ENCODE measurements at places on chromosomes 6 and 20.

DNA sequence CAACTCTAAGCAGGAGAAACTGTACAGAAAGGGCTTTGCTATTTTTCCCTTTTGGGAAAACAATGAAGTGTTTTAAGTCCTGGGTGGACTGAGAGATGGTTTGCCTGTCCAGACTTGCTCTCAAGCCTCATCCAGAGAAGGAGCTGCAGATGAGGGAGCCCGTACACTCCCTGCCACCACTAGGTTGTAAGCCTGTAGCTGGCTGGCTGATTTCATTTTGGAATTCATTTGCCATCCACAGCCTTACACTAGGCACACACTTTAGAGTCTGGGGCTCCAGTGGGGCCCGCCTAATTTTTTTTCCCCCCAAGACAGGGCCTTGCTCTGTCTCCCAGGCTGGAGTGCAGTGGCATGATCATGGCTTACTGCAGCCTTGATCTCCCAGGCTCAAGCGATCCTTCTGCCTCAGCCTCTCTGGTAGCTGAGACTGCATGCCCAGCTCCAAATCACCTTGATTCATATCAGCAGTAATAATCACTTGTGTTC lies 28.4 kb downstream of the POFUT1 start:
- H3K27me3 ChIP-seq: no peaks in the 10 kb centered on the region
- peaks cover 42% of the 10 kb centered on the region for H3K4me1 ChIP-seq
- peaks cover 59% of the 10 kb centered on the region for H3K36me3 ChIP-seq
- H3K4me3 ChIP-seq: no peak overlapping the region
- no peak for DNase-seq

DNA sequence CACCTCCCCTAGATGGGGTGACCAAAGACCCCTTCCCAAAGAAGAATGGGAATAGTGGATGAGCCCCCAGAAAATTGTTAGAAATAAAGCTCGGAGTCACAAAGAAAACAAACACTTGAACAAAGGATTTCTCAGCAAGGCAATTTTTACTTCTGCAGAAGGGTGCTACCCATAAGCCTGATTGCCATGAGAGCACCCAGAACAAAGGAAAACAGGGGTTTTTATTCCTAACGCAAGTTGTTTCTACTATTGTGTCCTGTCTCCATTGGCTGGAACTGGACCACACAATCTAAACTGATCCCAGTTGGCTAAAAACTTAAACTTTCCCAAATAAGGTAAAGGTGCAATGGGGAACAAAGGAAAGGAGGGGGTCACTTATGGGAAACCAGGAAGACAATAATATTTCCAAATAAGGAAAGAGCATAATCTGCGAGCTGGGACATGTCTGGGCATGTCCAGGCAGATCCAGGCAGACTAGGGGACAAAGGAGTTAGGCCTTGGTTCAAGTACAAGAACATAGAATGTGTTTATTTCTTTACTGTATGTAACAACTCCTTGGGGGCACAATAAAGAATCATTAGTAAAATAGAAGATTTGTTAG lies 20.0 kb downstream of the HLA-B start:
- no peak for DNase-seq
- peaks cover 15% of the 10 kb centered on the region for H3K4me1 ChIP-seq
- H3K27ac ChIP-seq: no peak overlapping the region
- H3K36me3 ChIP-seq: peaks cover 33% of the 10 kb centered on the region
- no peaks in the 10 kb centered on the region for H3K27me3 ChIP-seq

DNA sequence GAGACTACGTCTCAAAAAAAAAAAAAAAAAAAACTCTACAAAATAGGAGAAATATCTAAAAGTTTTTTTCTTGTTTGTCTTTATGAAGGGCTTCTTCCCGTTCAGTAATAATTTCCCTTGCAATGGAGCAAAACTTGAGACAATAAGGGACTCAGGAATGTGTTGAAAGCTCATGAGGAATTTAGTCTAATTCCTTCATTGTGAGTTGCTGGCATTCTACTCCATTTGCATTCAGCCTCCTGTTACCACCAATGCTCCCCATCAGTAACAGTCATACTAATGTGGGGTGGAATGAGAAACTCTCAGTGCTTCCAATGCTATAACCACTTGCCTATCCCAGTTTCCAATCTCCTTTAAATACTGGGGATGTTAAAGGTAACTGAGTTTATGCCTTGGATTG lies 576.7 kb upstream of the AGPAT4 start:
- no peak for DNase-seq
- no peaks in the 10 kb centered on the region for H3K36me3 ChIP-seq
- no peak overlapping the region for H3K4me3 ChIP-seq
- no peaks in the 10 kb centered on the region for H3K27me3 ChIP-seq
- no peaks in the 10 kb centered on the region for H3K4me1 ChIP-seq
- no peak overlapping the region for H3K27ac ChIP-seq

DNA sequence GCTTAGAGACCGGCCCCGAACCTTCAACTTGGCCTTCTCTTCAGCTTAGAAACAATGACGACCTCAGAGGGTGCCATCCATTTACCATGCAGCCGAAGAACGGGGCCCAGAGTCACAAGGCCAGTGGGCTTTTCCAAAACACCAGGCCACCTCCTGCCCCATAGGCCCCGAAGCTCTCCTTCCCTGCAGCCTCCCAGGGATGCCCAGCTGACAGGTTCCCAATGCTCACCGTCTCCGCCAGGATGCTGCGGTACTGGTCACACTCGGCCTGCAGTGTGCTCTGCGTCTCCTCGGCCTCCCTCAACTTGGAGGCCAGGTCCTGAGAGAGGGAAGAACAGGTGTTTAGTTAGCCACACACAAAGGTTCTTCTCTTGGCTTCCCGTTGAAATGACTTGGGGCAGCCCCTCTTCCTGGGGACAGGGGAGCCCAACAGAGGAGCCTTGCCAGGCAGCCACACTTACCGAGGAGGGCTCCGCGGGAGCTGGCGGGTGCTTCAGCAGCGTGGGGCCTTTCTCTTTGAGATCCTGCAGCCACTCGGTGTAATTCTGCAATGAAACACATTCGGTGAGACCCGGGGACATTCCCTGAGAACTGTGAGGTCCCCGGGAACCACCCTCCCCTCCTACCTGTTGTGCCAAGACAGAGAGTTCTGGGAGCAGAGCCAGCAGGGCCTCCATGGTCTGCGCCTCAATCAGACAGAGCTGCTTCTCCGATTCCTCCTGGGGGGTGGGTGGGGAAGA lies 51.5 kb downstream of the DSTN start:
- H3K36me3 ChIP-seq: peaks cover 35% of the 10 kb centered on the region
- H3K4me1 ChIP-seq: no peaks in the 10 kb centered on the region
- H3K27me3 ChIP-seq: no peaks in the 10 kb centered on the region
- no peak overlapping the region for H3K4me3 ChIP-seq
- H3K27ac ChIP-seq: no peak overlapping the region

- peak overlapping the region; percentile 46 for H3K4me3 ChIP-seq
- H3K4me1 ChIP-seq: peaks cover 77% of the 10 kb centered on the region
- H3K27me3 ChIP-seq: no peaks in the 10 kb centered on the region
- peaks cover 37% of the 10 kb centered on the region for H3K36me3 ChIP-seq
- no peak for DNase-seq
- peak overlapping the region; percentile 86 for H3K27ac ChIP-seq
Measured at GRCh38 chr6:106185615-106186014, 99.5 kb downstream of the PRDM1 start.

- H3K4me3 ChIP-seq: peak overlapping the region; percentile 30
- H3K27me3 ChIP-seq: no peaks in the 10 kb centered on the region
- H3K27ac ChIP-seq: peak overlapping the region; percentile 35
- peaks cover 10% of the 10 kb centered on the region for H3K4me1 ChIP-seq
- peaks cover 33% of the 10 kb centered on the region for H3K36me3 ChIP-seq
Measured at GRCh38 chr20:62159839-62160238, 16.3 kb downstream of the SS18L1 start.

GRCh38 chr6:160349814-160350350 lies 1.7 kb downstream of the SLC22A3 start:
- no peak for DNase-seq
- H3K4me3 ChIP-seq: no peak overlapping the region
- H3K36me3 ChIP-seq: no peaks in the 10 kb centered on the region
- peaks cover 60% of the 10 kb centered on the region for H3K27me3 ChIP-seq

DNA sequence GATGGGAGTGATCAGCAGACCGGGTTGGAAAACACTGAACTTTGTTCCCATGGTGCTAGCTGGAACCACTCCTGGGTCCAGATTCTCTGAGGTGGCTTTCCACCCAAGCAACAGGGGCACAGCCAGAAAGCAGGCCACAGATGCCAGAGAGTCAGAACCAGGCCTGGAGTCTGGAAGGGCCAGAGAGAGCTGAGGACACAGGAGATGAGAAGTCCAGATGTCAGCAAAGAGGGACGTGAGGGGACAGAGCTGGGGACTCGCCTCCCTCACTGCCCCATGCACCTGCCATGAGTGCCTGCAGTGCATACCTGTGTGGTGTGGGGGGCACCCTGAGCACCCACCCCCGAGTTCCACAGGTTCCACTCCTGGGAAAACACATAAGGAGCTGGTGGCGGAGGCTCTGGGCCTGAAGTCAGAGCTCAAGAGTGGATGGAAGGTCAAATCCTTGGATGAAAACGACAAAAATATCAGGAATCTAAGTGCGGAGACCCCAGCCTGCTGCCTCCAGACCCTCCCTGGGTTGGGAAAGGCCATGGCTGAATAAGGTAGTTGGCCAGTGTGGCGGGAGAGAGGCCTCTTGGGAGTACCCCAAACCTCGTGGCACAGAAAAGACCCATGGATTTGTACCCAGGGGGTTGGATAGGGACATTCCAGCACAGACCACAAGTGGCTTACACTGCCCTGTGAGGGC lies 224.2 kb downstream of the SYNDIG1 start:
- peaks cover 5% of the 10 kb centered on the region for H3K27me3 ChIP-seq
- no peak overlapping the region for H3K4me3 ChIP-seq
- no peak overlapping the region for H3K27ac ChIP-seq
- no peaks in the 10 kb centered on the region for H3K4me1 ChIP-seq

DNA sequence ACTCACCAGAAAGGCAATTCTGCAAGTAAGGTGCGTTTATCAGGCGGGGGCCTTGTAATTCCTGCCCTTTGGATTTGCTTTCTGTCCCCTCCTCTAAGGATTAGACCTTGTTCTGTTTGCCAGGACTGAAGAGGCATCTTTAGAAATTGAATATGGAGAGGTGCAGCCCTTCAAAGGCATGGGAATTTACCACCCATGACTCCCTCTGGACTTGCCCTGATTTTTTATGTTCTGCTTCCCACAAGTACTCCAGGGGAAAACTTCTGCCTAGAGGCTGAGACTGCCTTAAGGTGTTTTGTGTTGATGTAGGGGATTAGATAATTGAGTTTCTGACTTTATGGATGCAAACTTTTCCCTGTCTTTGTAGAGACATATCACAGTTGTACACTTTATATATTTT lies 30.2 kb downstream of the SYTL3 start:
- DNase-seq: no peak
- H3K27ac ChIP-seq: no peak overlapping the region
- H3K27me3 ChIP-seq: no peaks in the 10 kb centered on the region
- peaks cover 21% of the 10 kb centered on the region for H3K4me1 ChIP-seq
- no peak overlapping the region for H3K4me3 ChIP-seq

DNA sequence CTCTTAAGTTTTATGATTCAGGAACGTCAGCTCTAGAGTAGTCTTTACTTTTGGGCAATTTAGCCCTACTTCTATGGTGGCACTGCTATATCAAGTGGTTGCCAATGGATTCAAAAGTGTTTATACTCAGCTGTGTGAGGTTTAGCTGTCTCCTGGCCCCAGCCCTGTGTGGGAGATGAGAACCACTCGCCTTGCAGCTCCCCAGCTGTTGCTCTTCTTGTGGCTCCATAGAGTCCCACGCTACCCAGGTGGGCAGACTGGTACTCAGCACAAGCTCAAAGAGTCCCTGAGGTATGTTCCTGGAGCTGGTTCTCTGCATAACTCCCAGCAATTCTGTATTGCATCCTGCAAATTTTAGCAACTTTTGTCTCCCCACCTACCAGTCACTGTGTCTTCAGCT lies 59.6 kb downstream of the C6orf118 start:
- no peak overlapping the region for H3K4me3 ChIP-seq
- H3K27ac ChIP-seq: no peak overlapping the region
- no peaks in the 10 kb centered on the region for H3K4me1 ChIP-seq
- H3K36me3 ChIP-seq: no peaks in the 10 kb centered on the region

DNA sequence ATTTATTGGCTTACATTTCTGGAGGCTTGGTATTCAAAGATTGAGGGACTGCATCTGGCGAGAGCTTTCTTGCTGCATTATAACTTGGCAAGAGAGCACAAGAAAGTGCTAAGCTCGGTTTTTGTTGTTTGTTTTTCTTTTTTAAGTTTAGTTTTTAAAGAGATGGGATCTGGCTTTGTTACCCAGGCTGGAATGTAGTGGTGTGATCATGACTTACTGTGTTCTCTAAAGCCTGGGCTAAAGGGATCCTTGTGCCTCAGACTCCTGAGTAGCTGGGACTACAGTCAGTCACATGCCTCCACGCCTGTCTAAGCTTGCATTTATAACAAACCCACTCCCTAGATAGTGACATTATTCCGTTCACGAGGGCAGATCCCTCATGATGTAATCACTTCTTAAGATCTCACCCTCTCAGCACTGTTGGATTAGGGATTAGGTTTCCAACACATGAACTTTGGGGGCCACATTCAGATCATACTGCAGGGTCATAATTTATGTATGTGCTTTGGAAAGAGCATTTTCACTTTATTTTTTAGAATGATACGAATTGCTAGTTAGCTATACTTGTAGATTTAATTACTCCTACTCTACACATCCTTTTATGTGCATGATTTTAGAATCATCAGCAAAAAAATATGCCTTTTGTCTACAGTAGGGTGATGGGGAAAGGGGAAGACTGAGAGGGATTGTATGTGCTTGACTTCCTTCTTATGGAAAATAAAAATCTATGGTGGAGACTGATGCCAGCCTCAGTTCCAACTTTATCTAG lies 167.8 kb downstream of the JARID2 start:
- peak overlapping the region; percentile 85 for H3K27ac ChIP-seq
- peaks cover 75% of the 10 kb centered on the region for H3K4me1 ChIP-seq
- no peaks in the 10 kb centered on the region for H3K27me3 ChIP-seq
- H3K36me3 ChIP-seq: peaks cover 86% of the 10 kb centered on the region

- peaks cover 19% of the 10 kb centered on the region for H3K27me3 ChIP-seq
- no peak overlapping the region for H3K27ac ChIP-seq
- no peak overlapping the region for H3K4me3 ChIP-seq
- peaks cover 3% of the 10 kb centered on the region for H3K4me1 ChIP-seq
- no peak for DNase-seq
- no peaks in the 10 kb centered on the region for H3K36me3 ChIP-seq
Measured at GRCh38 chr20:38635721-38636288, 34.2 kb downstream of the ARHGAP40 start.

GRCh38 chr20:31474097-31474436 lies 860 bp downstream of the DEFB124 start:
- DNase-seq: no peak
- peaks cover 34% of the 10 kb centered on the region for H3K27me3 ChIP-seq
- H3K36me3 ChIP-seq: no peaks in the 10 kb centered on the region
- H3K4me1 ChIP-seq: peaks cover 6% of the 10 kb centered on the region
- no peak overlapping the region for H3K4me3 ChIP-seq

- H3K4me3 ChIP-seq: no peak overlapping the region
- H3K27me3 ChIP-seq: no peaks in the 10 kb centered on the region
- no peak overlapping the region for H3K27ac ChIP-seq
Measured at GRCh38 chr6:108337721-108338120, 42.9 kb downstream of the AFG1L start.

DNA sequence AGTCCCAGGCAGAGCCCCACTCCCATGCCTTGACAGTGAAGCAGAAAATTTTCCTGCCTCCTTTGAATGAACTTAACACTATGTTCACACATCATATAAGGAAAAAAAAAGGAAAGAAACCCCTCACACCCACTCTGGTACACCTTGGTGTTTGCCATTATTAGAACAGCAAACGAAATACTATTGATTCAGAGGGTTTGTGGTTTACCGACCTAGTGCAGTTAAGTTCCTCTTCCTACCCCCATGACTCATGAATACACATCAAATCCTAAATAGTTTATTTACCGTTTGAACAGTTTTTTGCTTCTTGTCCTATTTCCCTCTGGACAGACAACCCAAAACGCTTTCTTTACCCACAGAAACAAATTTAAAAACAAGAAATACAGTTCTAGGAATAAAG lies 237.7 kb downstream of the FOXA2 start:
- no peak for DNase-seq
- H3K36me3 ChIP-seq: no peaks in the 10 kb centered on the region
- no peaks in the 10 kb centered on the region for H3K27me3 ChIP-seq
